Urothelium cell line (cell line): ENCODE measurements at places on chromosomes 3 and 15.

GRCh38 chr3:191263850-191264249 lies 64.8 kb downstream of the OSTN start:
- DNase-seq: no peak

DNA sequence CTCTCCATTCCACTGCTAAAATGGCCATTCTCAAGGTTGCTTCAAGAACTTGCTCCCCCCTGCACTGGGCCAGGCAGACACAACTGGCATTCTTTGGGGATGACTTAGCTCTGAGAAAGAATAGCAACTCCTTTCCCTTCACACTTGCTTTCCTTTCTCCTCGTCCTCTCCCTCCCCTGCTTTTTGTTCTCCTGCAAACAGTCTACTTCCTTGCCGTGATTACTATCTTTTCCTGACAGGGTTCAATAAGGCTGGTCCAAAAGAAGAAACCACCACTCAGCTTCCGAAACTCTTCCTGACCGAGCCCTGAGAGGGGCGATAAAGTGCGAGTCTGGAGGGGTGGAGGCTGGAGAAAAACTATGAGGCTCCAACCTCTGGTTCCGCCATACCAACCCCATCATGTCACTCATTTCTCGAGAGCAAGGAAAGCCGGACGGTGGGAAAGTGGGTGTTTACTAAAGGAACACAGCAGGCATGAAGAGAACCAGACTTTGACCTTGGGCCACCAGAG lies 5.0 kb downstream of the AMOTL2 start:
- no peak for DNase-seq

- no peak for DNase-seq
These were observed 6.8 kb upstream of the POLG start for GRCh38 chr15:89341316-89342005.

DNA sequence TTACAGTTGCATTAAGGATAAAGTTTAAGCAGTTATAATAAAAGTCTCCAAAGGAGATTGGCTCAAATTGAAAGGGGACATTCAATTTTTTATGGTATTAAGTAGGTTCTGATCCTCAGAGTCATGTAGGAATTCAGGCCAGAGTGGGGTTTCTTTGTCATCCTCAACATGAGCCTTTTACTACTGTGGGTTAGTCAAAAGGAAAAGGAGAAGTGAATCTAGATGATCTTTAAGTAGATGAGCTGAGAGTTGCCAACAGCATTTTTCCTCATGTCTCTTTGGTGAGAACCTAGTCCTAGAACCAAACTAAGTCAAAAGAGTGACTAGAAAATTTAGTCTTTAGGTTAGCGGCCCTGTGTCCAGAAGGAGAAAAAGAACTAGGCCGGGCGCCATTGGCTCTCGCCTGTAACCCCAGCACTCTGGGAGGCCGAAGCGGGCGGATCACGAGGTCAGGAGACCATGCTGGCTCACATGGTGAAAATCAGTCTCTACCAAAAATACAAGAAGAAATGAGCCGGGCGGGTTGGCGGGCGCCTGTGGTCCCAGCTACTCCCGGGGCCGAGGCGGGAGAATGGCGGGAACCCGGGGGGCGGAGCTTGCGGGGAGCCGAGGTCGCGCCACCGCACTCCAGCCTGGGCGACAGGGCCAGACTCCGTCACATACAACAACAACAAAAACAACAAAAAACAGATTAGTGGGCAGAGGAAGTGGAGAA lies 4.2 kb upstream of the CHL1 start:
- DNase-seq: no peak

DNA sequence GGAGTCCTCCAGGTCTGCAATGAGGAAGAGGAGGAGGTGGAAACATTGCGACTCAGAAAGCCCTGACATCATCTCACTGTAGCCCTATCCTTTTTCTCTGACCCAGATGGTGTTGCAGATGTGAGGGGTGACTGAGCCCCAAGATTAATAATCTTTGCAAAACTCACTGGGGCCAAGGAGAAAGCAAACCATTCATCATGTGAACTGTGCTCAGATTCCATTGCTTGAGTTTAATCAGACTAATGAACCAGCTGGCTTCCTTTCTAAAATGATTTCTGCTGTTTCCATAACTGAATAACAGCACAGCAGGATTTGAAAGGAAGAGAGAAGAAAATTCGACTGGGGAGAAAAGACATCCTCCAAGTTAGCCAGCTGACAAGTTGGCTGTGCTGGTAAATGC lies 13.4 kb upstream of the DGKG start:
- no peak for DNase-seq

GRCh38 chr15:89814112-89814742 lies 425 bp downstream of the ANPEP start:
- DNase-seq: no peak

DNA sequence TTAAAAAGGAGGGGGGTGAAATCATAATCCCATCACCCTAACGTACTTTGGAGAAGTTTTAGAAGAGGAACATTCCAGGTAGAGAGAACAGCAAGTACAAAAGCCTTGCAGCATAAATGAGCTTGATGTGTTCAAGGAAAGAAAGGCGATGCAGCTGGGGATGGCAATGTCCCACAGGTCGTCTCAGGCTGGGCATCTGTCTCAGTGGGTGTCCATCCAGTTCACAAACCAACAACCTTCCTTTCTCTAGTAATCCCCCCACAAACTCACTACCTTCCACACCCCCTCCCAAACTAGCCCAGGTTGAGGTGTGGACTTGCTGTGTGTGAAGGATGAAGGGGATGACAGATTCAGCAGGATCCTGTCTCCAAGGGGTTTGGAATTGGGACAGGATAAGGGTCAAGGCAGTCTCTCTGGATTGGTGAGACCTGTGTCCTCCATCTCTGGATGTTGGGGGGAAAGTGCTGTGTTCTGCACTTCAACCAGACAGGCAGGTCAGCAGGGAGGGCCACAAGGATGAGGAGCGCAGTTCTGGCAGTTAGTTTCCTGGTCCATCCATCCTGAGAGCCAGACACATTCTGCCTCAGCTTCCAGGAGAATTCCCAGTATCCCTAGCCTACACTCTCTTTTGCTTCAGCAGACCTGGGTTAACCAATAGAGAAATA lies 1.7 kb upstream of the ESYT3 start:
- no peak for DNase-seq

DNA sequence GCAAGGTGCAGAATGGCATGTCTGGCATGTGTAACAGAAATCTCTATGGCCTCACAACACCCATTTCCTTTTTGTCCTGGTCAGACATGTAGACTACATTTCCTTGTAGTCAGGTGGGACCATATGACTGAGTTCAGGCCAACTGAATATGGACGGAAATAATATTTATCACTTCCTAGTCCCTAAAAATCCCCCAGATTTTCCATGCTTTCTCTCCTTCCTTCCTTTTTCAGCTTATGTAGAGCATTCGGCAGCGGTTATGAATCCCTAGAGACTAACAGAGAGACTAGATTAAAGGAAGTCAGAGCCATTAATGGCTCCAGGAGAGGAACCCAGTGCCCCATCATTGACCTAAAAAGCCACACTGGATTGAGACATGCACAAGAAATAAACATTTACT lies 35.8 kb downstream of the SLC9A9 start:
- DNase-seq: no peak

DNA sequence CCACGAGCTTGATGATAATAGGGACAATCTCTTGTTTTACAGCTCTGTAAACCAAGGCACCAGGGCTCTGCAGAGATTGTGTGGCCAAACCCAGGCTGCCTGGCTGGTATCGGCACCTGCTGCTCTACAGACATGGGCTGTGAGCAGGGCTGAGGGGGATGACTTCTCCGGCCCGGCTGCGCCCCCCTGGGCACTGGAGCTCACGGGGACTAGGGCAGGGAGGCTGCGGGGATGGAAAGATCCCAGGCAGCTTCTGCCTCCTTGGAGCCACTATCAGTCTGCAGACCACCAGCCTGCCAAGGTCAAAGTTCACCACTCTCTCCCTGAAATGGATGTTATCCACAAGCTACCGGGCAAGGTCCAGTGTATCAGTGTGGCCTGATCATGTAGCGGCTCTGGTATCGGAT lies 22.0 kb upstream of the PIGZ start:
- DNase-seq: no peak

DNA sequence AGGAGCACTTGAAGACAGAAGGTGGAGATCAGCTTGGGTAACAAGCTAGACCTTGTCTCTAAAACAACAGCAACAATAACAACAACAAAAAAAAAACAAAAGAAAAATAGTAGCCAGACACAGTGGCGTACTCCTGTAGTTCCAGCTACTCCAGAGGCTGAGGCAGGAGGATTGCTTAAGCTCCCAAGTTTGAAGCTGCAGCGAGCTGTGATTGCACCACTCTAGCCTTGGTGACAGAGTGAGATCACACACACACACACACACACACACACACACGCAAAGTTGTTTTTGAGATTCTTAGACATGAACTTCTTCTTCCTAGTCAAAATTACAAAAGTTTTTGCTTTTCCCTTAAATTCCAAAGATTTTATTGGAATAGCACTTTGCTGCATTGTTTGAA lies 93.0 kb upstream of the IGSF10 start:
- no peak for DNase-seq

DNA sequence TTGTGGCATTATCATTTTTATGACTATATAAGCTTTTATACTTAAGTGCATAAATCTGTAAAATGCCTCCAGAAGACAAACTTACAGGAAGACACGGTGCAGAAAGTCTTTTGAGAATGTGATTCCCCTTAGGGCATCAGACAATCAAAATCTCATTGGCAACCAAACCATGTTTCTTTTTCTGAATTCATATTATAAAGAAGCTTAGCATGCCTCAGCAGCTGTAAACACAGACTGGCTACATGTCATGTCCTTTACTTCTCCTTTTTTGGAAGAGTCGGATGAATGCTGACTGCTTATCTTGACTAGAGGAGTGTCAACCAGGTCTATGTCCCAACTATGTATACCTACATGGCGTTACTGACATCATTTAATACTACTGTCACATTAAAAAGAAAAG lies 150.1 kb downstream of the PLD1 start:
- DNase-seq: no peak
